ENCODE measurements at places on chromosomes 2 and 18.

- DNase-seq = no peak
These were observed 97.4 kb upstream of the LHCGR start for GRCh38 chr2:48852938-48853337.

DNA sequence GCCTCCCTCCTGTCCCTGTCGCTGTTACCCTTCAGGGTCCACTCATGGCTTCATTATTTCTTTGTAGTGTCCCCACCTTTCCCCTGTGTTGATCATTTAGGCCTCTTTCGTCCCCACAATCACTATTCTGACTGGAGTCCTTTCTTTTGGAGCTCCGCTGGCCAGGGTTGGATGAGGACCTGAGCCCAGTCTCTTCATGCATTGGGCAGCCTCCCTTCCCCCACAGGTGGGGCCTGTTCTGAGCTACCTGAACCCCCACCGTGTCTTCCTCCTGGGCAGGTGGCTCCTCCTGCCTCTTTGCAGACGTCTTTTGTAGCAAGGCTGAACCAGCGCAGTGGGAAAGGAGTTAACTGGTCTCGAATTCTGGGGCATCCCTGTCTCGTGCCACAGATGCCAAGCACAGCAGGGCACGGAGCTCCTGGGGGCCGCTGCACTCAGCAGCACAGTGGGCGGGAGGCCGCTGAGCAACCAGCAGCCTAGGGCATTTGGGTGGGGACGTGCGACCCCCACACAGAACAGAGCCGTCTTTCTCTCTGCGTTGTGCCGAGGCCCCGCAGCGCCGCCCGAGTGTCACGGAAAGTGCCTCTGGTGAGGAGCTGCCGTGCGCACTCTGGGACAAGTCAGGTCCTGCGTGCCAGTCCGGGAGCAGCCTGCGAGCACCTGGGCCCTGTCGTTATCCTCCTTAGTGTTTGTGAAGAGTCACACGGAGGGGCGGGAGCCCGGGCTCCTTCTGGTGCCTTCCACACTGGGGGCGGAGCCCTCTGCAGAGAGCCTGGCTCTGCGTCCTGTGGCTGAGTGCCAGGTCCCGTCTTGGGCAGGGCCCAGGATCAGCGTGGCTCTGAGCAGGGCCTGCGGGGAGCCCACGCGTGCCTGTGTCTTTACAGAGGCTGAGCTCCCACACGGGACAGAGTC lies 130.1 kb downstream of the NFATC1 start:
- DNase-seq = no peak

GRCh38 chr18:77405096-77405495 lies 155.4 kb downstream of the GALR1 start:
- DNase-seq = no peak

GRCh38 chr18:48813833-48814489 lies 136.8 kb downstream of the SMAD7 start:
- DNase-seq = no peak

GRCh38 chr2:38653715-38654527 lies 12.0 kb upstream of the GALM start:
- DNase-seq = no peak
